ENCODE measurements at places on chromosomes 11 and 22. TPM values are rescaled to one million over a fixed set of nuclear protein-coding genes. Genes with fewer than 3 reads are reported as not detected.

Gene SLC6A5
- not detected for total RNA-seq

Gene PLAAT3
- total RNA-seq = 21.2 TPM

Gene OR4A16
- total RNA-seq = not detected

Gene TMEM86A
- 3.1 TPM for total RNA-seq

Gene ACRV1
- not detected for total RNA-seq

Gene MUC5AC
- total RNA-seq = not detected

Gene TMEM121B
- total RNA-seq = 0.59 TPM

GRCh38 chr11:76578654-76579055 is 91.9 kb downstream of the LRRC32 start:
- DNase-seq = no peak

GRCh38 chr22:25970999-25971811 is 198.1 kb upstream of the SEZ6L start:
- DNase-seq = no peak

DNA sequence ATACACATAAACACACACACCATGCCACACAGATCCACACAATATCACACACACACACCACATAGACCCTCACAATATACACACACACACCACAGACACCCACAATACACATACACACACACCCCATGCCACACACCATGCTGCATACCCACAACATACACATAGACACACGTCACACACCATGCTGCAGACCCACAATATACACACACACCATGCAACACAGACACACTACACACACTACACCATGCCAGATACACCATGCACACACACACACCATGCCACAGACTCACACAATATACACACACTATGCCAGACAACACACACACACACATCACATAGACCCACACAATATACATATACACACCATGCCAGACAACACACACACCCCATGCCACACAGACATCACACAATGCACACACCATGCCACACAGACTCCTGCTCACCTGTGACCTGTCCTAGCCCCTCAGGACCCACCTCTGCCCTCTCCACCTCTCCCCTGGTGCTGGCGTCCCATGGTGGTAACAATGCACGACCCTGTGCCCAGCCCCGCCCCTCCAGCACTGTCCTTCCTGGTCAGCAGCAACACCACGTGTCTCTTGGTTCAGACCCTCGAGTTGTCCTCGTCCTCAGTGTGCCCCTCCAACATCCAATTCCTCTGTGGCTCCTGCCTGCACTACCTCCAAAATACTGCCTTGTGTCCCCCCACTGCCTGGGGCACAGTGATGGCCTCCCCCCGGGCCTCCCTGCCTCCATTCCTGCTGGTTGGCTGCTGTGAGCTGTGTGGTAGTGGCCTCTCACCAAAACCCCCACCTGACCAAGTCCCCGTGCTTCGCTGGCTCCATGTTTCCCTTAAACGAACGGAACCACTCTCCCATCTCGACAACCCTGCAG is 23.7 kb upstream of the RFPL3 start:
- DNase-seq = peak; percentile 74

DNA sequence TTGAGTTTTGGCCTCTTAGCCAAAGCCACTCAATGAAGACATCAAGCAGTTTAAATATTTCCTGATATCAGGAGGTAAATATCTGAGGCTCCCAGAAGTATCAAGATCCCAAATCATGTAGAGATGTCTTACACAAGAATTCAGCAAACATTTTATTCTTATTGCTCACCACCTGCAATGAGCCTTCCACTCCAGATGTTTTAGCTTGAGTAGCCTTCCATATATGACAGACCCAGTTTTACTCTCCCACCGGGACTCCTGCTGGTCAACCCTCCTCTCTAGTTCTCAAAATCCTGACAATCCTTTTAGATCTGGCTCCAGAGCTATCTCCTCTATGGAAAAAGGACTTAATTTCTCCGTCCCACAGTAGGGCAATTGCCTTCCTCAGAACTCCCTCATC is 404.4 kb downstream of the KCNA4 start:
- no peak for DNase-seq

GRCh38 chr11:33320814-33321330 is 63.7 kb downstream of the HIPK3 start:
- no peak for DNase-seq

GRCh38 chr11:11073996-11074395 is 216.1 kb upstream of the ZBED5 start:
- no peak for DNase-seq

DNA sequence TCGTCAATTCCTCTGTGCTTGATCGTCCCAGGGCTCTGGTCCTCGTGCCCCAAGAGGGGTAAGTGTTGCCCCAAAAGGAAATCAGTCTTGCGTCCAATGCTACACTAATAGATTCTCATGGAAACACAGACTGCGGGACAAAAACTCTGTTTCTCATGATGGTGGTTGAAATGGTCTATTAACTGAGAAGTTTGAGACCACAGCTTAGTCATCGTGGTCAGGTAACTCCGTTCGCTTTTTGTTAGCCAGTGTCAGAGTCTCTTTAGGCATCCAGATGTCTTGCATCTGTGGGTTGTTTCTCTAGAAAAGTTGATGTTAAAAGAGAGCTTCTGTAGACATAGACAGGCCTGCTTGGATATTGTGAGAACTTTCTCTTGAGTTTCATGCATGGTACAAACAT is 104.6 kb upstream of the SORL1-AS1 start:
- no peak for DNase-seq

DNA sequence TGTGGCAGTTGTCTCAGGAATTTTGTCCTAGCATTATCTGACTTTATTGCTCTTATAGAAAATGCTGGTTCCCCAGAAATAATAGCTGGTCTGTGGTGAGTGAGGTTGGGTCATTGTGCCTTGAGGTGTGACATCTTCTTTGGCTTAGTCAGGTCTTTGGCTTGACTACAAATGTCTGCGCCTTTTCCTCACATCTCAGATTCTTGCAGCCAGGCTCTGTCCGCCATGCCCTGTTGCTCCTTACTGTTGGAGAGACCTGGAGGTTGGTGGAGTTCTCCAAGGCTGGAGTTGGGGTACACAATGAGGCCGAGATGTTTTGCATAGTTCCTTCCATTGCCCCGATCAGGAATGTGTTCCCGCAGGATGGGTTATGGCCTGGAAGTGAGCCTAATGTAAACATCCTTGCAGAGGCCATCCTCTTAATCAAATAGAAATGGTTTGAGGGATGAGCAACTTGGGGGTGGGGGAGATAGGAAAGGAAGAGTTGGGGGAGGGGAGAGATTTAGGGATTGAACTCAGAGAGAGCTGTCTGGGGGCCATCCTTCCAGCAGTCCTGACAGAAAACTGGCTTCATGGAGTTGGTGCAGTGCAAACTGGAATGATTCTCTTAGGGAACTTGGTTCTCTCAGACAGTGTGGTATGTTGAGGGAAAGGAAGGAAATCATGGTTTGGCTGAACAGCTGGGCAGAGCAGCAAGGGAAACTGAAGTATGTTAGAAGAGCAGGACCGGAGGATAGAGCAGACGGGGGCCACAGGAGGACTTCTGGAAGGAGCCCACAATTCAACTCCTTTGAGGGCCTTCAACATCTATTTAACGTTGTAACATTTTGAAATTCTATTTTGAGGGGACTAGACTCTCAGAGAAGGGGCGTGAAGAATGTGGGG is 49.9 kb downstream of the ZBTB16 start:
- DNase-seq = no peak

DNA sequence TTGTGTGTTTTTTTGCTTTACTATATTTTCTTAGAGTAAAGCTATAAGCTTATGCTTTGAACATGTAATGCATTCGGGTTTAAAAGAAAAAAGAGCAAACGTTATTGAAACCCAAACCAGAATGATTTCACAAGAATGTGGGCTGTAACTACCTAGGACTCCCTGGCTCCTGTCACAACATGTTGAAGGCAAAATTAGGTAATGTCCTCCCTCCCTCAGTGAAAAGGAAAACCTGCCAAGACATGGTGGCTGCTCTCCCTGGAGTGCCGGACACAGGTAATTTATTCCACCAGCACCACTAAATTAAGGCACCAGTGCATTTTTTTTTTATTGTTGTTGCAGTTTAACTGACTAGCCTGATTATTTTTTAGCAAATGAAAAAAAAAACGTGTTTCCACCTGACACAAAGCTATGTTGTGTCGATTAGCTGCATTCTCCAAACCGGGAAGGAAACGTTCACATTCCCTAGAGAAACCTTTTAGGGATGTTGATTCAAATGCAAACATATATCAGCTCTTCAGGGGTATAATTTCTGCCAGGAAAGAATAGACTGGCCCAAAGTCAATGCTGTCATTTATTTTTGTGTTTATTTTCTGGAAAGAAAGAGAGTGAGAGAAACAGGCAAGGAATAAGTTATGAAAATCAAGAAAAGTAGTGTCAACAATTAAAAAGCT is 134.6 kb downstream of the CCDC34 start:
- no peak for DNase-seq

- no peak for DNase-seq
Measured at GRCh38 chr22:49482811-49483210, 344.9 kb downstream of the BRD1 start.

- no peak for DNase-seq
Measured at GRCh38 chr22:39253435-39254070, 8.8 kb upstream of the PDGFB start.

- DNase-seq = no peak
Measured at GRCh38 chr22:23119494-23120414, 22.0 kb downstream of the RSPH14 start.

GRCh38 chr11:94544646-94545263 is 1.0 kb downstream of the FUT4 start:
- no peak for DNase-seq

GRCh38 chr11:134503596-134503995 is 91.6 kb upstream of the B3GAT1 start:
- DNase-seq = peak; percentile 76

DNA sequence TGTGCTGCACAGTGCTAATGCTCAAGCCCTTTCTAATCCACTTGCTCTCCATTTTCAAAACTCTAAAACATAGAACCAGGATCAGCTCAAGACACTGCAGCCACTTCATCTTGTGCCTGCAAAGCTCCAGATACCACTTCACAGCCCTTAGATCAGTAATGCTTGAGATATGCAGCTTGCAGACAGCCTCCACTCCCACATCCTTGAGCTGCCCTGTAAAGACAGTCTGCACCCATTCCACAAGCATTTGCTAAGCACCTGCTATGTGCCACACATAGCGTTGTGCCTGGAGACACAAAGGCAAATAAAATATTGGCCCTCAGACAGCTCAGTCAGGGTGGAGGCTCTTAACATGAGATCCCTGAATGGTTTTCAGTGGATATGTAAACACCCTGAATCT is 192.5 kb upstream of the SNX19 start:
- DNase-seq = no peak

DNA sequence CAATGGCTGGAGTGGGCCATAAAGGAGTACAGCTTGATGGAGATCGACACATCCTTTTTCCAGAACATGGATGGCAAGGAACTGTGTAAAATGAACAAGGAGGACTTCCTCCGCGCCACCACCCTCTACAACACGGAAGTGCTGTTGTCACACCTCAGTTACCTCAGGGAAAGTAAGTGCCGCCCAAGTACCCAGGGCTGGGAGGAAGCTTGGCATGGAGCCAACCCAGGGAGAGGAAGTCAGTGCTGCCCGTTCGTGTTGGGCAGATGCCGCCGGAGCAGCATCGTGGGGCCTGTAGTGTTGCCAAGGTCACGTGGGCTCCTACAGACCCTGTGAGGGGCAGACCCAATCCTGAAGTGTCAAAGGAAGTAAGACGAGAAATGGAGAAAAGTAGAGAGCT is 78.9 kb downstream of the FLI1 start:
- DNase-seq = no peak

All from chondrocyte (in vitro differentiated cells).